SK-MEL-5 (cell line): ENCODE measurements at places on chromosomes 13 and 19.
A peak's percentile ranks its signal among the peaks of the same experiment; 100 is the strongest.

GRCh38 chr19:28396287-28396831 is 816.6 kb downstream of the UQCRFS1 start:
- DNase-seq: peak; percentile 33

GRCh38 chr13:24662195-24663088 is 17.8 kb upstream of the ATP12A start:
- DNase-seq: no peak

DNA sequence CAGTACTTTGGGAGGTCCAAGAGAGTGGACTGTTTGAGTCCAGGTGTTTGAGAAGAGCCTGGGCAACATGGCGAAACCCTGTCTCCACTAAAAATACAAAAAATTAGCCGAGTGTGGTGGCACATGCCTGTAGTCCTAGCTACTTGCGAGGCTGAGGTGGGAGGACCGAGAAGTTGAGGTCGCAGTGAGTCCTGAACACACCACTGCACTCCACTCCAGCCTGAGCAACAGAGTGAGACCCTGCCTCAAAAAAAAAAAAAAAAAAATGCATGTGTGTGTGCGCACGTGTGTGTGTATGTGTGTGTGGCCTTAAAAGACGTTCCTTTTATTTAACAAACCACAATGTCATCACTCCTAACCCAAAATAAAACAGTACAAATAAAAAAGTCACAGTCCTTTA is 62.6 kb downstream of the MAP4K1 start:
- no peak for DNase-seq

- no peak for DNase-seq
Observed at GRCh38 chr13:20106742-20107141, 54.1 kb downstream of the GJA3 start.

GRCh38 chr13:40629678-40630384 is 36.6 kb downstream of the FOXO1 start:
- no peak for DNase-seq
